ENCODE measurements at places on chromosomes 6 and 20. TPM values are rescaled to one million over a fixed set of nuclear protein-coding genes. Genes with fewer than 3 reads are reported as not detected.

The CASS4 gene
- total RNA-seq = not detected

The ETV7 gene
- 0.64 TPM for total RNA-seq

The MEP1A gene
- total RNA-seq = 0.19 TPM

The SIM1 gene
- under 0.01 TPM for total RNA-seq

The ZNF334 gene
- 1.1 TPM for total RNA-seq

The PRDM13 gene
- not detected for total RNA-seq

The F13A1 gene
- total RNA-seq = not detected

The TAF4 gene
- 4.5 TPM for total RNA-seq

The SPATS1 gene
- total RNA-seq = not detected

Measured in mammary epithelial cell (primary cell).